Metanephros (tissue), 2 donors: ENCODE measurements at places on chromosomes 4 and X. TPM values are rescaled to one million over a fixed set of nuclear protein-coding genes. Genes with fewer than 3 reads are reported as not detected.

Gene PDLIM3
- total RNA-seq = 82.4 TPM

Gene NAP1L5
- 9.7 TPM for total RNA-seq

Gene TIMM17B
- 33.0 TPM for total RNA-seq

Gene PRDM8
- 4.9 TPM for total RNA-seq

Gene USO1
- 74.1 TPM for total RNA-seq

Gene INTU
- 20.6 TPM for total RNA-seq

Gene CNGA1
- total RNA-seq = 10.3 TPM

Gene SULT1E1
- total RNA-seq = 354 TPM

Gene FMR1NB
- not detected for total RNA-seq

Gene NAT8L
- total RNA-seq = 5.4 TPM

Gene TEX13D
- not detected for total RNA-seq

Gene NUDT10
- 7.3 TPM for total RNA-seq

Gene GAGE12F
- total RNA-seq = not detected

Gene EREG
- 0.23 TPM for total RNA-seq

Gene SLC9A7
- 7.9 TPM for total RNA-seq

Gene GUCY1B1
- total RNA-seq = 33.1 TPM

Gene PCDH18
- 207 TPM for total RNA-seq

Gene SHOX
- 0.06 TPM for total RNA-seq

Gene FAM9B
- 0.12 TPM for total RNA-seq

Gene BEND2
- not detected for total RNA-seq

Gene KLHL4
- total RNA-seq = 4.9 TPM

Gene SUPT20HL1
- not detected for total RNA-seq

Gene ZFP42
- total RNA-seq = 0.53 TPM

Gene AMBN
- total RNA-seq = 0.47 TPM

Gene TRIML1
- total RNA-seq = not detected

Gene DACH2
- 52.3 TPM for total RNA-seq

Gene TXK
- 4.0 TPM for total RNA-seq
